Mammary epithelial cell (primary cell): ENCODE measurements at places on chromosomes 6 and 20. TPM values are rescaled to one million over a fixed set of nuclear protein-coding genes. Genes with fewer than 3 reads are reported as not detected.
A peak's percentile ranks its signal among the peaks of the same experiment; 100 is the strongest.

DNA sequence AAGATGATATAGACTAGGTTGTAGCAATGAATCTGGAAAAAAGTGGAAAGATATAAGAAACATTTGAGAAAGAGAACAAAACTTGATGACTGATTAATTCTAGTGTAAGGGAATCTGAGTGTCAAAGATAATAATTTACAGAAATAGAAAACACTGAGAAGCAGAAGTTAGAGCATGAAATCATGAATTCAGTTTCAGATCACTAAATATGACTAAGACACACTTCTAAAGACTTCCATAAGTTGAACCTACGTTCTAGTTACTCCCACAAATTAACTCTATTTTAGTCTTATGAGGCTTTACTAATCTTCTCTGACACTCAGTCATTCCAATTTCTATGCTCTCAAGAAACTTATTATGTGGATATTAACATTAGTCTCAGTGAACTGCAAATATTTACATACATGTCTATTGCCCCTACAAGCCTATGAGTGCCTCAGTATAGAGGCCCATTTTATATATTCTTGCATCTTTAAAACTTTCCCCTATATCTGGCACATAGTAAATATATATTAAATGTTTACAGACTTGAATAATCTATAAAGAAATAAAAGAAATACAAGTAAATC, 30.4 kb downstream of the IBTK start:
- no peak for DNase-seq

DNA sequence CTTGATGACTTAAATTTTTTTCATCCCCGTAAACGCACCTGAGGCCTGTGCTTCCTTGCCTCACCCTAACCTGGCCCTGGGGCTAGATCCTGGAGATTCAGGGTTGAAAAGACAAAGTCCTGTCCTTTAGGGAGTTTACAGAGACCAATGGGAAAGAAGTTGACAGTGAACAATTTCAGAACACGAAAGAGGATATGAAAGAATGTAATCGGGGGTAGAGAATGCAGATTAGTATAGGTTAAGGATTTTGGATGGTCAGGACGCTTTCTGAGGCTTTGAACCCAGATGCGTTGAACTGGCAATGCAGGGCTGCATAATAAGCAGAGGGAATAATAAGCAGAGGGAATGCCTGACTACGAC, 1.7 kb upstream of the FBXO5 start:
- no peak for DNase-seq

- no peak for DNase-seq
Measured at GRCh38 chr6:32198345-32198696, 5.9 kb upstream of the GPSM3 start.

DNA sequence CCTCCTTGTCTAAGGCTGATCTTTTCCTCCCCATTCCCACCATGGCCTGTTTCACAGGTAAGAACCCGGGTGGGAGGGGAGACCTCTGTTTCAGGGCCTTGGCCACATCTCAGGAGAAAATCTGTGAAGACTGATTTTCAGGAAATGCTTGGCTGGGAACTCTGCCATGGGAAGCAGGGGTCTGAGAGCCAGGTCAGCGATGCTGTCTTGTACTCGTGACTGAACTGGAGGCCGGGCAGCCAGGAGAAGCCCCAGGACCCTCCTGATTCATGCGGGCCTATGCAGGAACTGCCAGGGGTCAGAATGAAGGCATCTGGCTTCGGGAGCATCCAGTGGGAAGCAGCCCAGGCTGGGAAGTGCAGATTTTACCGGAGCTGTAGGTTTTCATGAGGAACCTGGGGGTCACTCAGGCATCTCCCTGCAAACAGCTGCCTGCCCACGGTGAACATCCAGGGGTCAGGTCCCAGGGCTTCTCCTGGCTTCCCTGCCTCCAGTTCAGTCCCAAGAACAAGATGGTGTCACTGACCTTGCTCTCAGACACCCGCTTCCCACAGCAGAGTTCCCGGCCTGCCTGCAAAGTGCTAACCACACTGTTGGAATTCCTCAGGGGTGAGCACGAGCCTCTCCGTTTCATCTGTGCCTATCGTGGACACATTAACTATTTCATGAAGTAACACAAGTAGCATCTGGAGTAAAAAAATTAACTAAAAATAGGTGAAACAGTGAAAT, 90.2 kb upstream of the SULF2 start:
- DNase-seq, result no peak

GRCh38 chr6:26613201-26613600, 16.4 kb downstream of the ABT1 start:
- no peak for DNase-seq

DNA sequence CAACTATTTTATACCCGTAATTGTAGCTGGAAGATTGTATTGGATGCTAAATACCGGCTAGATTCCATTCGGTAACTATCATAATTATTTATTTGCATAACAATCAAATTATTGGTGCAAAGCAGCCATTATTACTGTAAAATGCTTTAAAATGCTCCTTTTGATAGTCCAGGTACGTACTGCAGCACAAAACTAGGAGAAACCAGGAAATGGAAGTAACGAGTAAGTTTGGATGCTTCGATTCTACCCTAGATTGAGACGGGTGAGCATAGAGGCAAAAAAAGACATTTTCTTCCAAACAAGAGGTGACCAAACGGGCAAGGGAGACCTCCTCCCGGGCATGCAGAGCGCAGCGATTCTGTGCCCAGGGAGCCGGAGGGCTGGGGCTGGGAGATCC, 469 bp upstream of the XRN2 start:
- DNase-seq, result no peak

DNA sequence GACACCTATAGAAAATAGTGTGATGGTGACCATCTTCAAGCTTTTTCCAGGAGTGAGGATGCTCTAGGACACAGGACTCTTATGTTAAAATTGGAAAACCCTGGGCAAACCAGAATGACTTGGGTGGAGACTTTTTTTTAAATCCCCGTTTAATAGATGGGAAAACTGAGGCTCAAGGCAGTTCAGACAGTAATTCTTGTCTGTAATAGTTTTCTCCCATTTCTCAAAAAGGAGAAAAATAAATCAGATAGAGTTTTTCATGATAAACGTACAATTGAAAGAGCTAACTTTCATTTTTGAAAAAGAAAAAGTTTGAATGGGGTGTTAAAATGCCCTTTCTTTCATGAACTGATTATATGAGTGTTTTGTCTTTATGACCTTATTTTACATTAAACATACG, 6.8 kb downstream of the BCAS1 start:
- DNase-seq, result no peak

DNA sequence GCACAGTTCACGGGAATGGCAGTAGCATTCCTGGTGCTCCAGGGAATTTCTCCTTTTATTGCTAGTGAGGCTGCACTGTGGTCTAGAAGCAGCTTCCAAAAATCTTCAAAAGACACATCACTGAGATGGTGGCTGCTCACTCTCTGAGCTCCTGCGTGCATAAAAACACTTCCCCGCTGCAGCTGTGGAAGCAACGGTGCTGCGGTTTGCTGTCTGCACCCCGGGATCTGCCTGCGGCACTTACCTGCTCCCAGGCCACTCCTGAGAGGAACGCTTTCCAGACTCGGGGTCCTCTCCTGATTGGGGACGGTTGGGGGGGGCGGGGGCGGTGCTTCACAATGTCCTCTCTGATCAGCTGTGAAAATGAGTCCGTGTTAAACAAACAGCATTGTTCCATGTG, 77.9 kb downstream of the TMEM242 start:
- DNase-seq, result no peak

DNA sequence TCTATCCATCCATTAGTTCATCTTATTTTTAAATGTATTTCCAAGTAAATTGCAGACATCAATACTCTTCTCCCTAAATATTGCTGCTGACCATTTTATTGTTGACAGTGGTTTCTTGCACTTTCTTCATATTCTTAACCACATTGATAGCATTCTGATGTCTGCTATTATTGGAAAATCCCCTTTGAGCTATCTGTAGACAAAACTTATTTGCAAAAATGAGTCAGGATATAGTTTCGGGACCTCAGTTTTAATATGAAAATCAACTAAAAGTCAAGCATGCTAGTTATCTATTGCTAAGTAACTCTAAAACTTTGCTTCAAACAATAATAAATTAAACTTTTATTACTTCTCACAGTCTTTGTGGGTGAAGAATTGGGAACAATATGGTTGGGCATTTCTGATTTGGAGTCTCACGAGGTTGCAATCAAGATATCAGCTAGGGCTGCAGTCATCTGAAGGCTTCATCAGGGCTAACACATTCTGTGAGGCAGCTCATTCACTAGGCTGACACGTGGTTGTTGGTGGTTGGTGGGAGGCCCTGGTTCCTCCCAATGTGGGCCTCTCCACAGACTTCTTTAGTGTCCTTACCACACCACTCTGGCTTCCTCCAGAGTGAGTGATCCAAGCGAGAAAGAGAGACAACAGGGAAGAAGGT, 32.7 kb downstream of the CD109 start:
- DNase-seq, result no peak

Gene CALHM6
- 0.66 and 1.1 TPM in 2 replicates for total RNA-seq

Gene SLC17A1
- not detected for total RNA-seq

DNA sequence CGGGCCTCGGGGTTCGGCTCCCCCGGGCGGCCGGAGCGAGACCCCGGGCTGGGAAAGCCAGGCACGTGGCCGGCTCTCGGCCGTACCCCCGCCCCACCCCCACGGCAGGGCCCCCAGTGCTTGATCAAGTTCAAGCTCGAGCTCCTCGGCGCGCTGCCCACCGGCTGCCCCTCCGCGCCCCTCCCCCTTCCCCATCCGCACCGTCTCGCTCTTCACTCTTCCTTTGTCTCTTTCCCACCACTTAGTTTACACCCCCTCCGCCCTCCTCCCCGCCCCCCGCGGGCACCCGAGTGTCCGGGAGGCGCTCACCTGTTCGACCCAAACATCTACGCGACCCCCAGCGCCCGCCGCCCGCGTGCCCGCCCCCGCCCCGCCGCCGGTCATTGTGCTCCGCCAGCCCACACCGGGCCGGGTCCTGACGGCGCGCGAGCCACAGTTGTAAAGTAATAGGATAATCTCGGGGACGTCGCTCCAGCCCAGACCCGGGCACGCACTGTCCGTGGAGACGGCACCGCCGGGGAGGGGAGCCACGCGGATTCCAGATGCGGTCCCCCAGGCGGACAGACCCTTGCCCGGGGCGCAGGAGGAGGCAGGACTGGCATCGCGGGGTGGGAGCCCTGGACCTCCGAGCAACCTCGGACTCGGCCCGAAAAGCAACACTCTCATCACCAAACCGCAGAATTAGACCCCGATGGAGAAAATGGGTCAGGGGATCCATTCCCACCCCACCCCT, 100.7 kb downstream of the NOL4L start:
- DNase-seq, result no peak

DNA sequence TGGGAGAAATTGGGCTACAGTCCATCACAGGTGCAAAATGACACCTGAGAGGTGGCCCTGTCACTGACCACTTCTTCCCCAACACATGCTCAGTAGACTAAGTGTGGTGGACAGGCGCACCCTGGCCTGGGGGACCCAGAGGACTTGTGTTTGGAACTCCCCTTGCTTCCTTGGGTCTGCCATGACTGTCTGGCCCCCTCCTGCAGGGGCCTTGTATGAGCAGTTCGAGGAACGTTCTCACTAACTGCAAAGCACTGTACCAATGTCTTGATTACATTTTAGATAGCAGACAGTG, 4.0 kb upstream of the PCK1 start:
- DNase-seq, result no peak

Gene BMP7
- 2.0 TPM for total RNA-seq

- peak; percentile 46 for DNase-seq
Measured at GRCh38 chr6:25279748-25280343, 672 bp downstream of the CARMIL1 start.

Gene TP53TG5
- not detected for total RNA-seq

DNA sequence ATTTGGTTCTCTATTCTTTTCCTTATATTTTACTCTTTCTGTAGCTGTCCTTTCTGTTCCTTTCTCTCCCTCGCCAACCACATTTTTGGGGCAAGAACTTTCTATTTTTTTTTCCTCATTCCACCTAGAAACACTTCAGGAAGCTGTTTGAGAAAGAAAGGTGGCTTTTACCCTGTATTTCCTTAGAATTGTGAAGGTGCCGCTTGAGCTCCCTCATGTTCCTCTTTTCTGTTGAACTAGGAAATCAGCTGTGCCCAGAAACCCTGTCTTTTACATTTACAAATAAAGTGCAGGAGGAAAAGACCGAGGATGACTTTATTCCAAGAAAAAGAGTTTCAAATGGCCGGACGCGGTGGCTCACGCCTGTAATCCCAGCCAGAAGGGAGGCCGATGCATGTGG, 38.2 kb downstream of the OR2B2 start:
- no peak for DNase-seq

- no peak for DNase-seq
Measured at GRCh38 chr6:109531446-109531845, 48.4 kb upstream of the ZBTB24 start.

- no peak for DNase-seq
Measured at GRCh38 chr6:80463197-80463596, 356.7 kb downstream of the BCKDHB start.

Gene CGA
- not detected for total RNA-seq

GRCh38 chr6:98949589-98949988, 1.8 kb upstream of the FBXL4 start:
- no peak for DNase-seq

GRCh38 chr6:157329829-157330228, 6.5 kb upstream of the TMEM242 start:
- peak; percentile 78 for DNase-seq

Gene MYCT1
- total RNA-seq, result not detected

DNA sequence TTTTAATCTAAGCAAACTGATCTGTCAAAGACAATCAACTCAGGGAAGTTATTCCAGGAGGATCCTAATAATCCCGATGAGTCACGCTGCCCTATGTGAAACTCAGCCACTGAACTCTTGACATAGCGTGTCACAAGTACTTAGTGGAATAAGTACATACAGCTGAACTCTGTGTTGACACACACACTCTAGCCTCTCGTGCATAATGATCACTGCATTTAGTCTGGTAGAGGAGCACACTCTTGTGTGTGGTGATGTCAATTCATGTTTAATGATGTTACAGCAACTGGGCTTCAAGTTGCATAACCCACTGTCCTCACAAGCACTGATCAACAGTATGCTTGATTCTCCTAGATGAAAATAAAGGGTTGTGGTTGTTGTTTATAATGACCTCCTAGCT, 148.3 kb downstream of the HACE1 start:
- DNase-seq, result peak; percentile 46

DNA sequence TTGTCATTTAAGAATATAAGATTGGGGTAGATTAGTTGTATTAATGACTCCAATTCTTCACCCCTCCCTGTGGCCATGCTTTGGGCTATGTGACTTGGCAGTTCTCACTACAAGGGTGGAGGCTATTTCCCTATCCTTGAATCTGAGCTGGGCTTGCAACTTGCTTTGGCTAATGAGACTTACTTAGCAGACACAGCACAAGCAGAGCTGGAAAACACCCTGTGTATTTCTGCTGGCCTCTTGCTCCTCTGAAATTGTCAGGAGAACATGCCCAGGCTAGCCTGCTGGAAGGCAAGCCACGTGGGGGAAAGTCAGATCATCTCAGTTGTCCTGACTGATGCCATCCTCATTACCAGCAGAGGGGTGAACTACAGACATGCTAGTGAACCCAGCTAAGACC, 126.5 kb upstream of the HDGFL1 start:
- DNase-seq, result peak; percentile 86

GRCh38 chr20:49237531-49237930, 18.3 kb downstream of the DDX27 start:
- DNase-seq, result no peak

- peak; percentile 13 for DNase-seq
Measured at GRCh38 chr20:32482442-32483261, 102.5 kb downstream of the NOL4L start.

Gene ENPP3
- total RNA-seq, result not detected in 2 replicates
